ENCODE measurements at places on chromosomes 1 and 21.
A peak's percentile ranks its signal among the peaks of the same experiment; 100 is the strongest.

GRCh38 chr1:111199881-111200801, at the start of gene DENND2D:
TSS of gene DENND2D (minus strand) at chr1:111200646. CDS start at chr1:111200459, 187 bp downstream.
- DNase-seq: no peak

GRCh38 chr1:31327381-31327780, 30.5 kb downstream of the ZCCHC17 start:
- DNase-seq: peak; percentile 46

DNA sequence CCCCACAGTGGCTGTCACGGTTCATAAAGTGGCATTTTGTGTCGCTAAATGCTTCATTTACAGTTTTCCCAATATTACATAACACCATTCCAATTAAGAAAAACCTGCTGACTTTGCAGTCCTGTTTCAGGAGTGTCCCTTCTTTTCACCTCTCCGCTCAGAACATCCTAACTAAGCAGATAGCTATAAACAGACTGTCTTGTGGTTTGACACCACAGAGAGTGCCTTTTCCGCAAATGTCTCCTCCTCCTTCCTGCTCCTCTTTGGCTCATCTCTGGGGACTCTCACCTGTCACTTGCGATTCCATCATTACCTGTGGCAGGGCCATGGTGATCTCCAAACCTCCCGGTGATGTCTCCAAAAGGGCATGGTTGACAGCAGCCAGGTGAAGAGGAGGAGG, 119.0 kb downstream of the CNIH3 start:
- no peak for DNase-seq

DNA sequence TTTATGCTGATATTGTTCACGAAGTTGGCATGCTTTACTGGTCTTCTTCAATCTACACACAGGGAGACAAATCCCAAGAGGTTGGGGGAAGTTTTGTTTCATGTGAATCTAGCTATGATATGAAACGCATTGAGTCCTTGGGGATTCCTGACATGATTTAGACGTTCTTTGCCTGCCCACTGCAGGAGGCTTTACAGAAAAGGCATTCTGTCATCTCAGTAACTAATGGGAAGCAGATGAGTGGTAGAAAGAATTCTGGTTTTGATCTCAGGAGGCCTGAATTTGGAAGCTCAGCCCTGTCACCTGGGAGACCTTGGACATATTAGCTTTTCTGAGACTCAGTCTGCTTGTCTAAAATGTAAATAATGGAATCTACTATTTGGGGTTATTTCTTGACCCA, 383.0 kb upstream of the NFIA start:
- DNase-seq: no peak

DNA sequence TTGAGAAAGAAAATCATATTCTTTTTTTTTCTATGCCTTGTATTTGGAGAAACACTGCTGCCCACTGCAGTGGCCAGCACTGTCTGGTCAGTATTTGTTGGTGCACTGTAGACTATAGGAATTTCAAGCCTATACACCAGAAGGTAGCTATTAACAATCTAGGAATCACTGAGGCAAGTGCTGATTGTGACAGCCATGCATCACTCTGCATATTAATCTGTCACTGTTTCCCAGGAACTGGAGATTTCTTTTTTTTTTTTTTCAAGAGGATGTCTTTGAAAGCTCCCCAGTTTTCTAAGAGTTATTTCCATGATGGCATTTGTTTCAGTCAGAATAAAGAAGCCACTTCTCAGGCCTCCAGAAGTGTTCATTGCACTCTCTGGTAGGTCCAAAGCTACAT, 737.8 kb upstream of the PTBP2 start:
- DNase-seq: no peak

DNA sequence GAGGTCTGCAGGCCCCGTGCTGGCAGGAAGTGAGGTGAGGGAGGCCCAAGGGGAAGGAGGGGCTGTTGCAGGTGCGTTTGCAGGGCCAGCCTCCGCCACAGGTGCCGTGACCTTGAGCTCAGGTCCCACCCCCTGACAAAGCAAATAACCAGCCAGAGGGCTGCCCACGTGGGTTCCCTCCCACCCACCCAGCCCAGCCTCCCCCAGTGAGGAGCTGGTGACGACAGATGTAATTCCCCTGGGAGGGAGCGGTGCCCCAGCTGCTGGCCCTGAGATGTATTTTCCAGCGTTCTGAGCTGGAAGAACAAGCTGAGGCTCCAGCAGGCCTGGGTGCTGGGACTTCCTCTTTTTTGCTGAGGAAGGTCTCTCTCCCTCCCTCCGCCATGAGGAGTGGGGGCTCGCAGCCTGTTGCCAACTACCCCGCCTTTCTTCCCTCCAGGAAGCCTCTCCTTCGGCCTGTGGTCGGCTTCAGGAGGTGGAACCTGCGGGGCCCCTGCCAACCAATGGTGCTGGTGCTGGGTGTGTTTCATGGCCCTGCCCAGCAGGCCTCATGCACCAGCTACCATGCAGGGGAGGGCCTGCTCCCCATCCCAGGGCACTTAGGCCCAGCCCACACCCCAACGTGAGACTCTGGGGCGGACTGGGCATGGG, 153.2 kb downstream of the PRDM16 start:
- no peak for DNase-seq

- no peak for DNase-seq
Measured at GRCh38 chr1:163834778-163835177, 513.0 kb downstream of the NUF2 start.

DNA sequence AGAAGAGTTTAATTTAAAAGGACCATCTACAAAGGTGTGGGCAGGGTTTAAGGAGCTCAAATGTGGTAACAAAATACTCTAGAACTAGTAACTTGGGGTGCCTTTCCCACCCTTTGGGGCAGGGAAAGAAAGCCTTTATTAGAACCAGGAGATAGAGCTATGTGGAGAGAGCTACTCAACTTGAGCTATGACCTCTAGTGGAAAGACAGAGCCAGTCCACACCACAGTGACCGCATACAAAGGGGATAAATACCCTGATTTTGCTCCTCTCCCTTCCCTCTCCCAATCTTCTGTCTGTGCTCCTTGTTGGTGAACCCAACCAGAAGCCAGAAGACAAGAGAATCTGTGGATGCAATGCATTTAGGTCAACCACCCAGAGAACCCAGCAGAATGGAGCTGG, 54.4 kb upstream of the JAK1 start:
- DNase-seq: peak; percentile 24

- no peak for DNase-seq
Measured at GRCh38 chr1:30857062-30857461, 51.5 kb downstream of the SDC3 start.

DNA sequence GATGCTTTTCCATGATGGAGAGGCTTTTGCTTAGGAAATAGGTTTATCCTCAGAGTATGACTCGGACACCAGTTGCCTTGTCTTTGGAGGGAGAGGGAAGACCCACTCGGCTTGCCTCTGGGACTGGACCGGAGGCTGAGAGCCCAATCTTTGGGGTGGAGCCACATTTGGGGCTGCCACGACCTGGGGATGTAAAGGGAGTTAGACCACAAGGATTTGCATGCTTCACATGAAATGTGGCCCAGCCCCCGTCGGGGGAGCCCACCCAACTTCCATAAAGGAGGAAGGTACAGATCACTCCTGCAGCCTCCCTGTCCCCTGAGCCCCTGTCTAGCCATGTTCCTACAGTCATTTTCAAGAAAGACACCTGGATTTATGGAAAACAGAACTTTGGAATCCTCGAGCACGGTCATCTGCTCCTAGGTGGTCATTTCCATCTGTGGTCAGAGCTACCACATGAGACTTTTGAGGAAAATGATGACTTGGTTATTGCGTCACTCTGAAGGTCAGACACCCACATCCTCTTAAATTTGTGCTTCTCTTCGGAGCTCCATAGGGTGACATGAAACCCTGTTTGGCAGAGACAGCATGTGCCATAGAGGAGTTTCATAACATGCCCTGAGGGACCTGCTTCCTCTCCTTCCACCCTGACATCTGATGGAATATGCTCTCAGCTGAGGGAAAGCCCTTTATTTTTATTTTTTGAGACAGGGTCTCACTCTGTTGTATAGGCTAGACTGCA, 99.4 kb upstream of the SLC45A1 start:
- peak; percentile 75 for DNase-seq

DNA sequence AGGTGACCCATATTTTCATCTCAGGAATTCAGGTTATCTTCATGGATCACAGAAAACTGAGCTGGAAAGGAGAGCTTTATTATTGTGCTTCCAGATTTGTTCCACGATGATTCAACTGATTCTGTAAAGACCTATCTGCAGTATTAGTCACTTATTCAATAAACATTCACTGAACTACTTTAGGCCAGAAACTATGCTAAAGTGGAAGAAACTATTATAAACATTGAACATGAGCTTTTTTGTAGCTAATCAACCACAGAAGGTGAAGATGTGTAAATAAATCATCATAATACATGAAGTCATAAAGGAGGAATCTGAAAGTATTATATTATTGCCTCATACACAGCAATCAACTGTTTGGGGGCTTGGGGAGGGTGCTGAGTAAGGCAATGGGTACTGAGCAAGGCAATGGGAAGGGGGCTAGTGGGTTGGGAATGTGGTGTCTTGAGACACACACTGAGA, 30.6 kb upstream of the EXO1 start:
- peak; percentile 91 for DNase-seq

DNA sequence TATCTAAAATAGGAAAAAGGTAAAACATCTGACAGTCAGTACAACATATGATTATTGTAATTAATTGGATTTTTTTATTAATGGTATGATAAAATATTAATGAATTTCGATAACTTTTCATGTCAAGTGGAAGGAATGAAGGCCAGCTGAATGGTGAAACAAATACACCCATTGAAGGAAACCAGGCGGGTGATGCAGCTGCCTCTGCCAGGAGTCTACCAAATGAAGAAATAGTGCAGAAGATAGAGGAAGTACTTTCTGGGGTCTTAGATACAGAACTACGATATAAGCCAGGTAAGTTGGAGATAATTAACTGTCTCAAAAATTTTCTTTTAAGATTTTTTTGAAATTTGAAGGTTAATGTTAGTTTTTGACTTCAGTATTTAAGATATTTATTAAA, 3.2 kb downstream of the SON start:
- DNase-seq: no peak

DNA sequence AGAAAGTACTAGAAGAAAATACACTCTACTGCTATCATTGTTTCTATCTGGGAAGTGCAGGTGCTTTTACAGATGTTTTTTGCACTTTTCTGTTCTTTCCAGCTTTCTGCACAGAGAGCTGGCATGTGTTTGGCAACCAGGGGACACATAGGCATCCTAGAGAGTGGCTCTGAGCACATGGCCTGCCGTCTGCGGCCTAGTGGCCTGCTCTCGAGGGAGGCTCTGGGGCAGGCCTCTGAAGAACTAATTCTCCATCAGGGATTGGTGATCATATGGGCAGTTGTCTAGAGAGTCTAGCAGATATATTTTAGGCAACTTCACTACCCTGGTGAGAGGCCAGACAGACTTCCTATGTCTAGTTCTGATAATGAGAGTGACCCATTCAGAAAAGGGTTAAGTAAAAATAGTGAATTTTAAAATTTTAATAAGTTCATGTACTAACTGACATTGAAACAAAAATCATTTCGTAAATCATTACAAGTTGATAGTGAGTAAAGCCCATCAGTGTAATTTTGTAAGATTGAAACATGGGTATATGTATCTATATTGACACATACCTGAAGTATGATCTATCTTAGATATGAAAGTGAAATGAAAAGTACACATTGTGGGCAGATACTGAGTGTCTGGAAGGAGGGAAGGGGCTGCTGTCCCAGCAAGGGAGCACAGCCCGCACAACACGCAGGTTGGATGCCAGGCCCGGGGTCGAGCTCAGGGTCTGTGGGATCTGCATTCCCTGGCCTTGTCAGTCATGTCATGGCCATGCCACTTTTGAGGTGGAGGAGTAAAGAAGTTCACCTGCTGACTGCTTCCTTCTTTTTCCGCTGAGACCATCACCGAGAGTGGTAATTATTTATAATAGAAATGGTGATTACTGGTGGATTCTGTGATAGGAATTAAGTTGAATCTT, 79.8 kb downstream of the PCBP3 start:
- no peak for DNase-seq

- peak; percentile 22 for DNase-seq
Measured at GRCh38 chr1:24850328-24850920, 79.7 kb downstream of the RUNX3 start.

GRCh38 chr1:233704170-233704897, 90.4 kb downstream of the KCNK1 start:
- DNase-seq: peak; percentile 39

- no peak for DNase-seq
Measured at GRCh38 chr21:40620386-40621145, 226.4 kb downstream of the DSCAM start.
